ENCODE measurements at places on chromosomes 5 and 9.

DNA sequence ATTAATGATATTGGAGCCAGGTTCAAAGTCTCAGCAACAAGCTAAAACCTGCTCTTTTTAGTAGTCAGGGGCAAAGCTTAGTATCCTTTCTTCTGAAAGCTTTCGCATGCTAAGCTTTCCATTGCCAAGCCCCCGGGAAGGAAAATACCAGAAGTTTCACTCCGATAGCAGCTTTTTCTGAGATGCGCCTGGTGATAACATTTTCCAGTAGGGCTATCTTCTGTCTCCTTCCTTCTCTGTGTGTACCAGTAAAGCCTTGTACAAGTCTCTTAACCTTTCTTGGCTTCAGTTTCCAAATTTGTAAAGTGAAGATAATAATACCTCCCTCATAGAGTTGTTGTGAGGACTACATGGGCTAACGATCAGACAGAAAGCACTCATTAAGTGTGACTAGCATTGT lies 36.7 kb downstream of the DOCK8 start:
- no peak for DNase-seq

DNA sequence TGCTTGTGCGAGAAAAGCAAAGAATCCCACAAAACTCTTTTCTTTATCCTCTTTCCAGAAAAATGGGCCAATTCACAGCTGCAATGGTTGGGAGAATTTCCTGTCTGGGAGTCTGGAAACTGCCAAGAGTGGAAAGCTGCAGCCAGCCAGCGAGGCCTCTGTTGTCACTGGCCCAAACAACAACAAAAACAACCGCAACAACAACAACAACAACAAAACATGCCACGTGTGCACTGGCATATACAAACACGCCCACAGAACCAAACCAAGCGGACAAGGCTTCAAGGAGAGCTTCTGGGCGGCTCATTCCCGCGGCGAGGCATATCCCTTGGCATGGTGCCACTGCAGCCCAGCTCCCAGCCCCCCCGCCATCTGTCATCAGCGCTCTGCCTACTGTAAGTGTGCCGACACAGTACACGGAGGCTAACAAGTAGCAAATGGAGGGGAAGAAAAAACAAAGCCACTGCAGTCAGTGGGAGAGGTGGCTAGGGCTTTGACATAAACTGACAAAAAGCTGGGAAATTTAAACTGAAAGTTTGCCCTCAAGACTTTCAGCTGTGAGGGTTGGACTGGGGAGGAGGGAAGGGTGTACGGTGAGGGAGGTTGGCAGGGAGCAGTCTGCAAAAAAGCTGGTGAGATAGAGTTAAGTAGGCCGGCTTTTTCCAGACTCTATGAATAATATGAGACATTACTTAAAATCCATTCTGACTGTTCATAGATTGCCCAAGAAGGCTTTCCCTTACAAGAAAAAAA lies 165.0 kb upstream of the ZNF462 start:
- DNase-seq, result no peak

- DNase-seq, result no peak
Observed at GRCh38 chr5:14101922-14102321, 41.2 kb upstream of the TRIO start.

GRCh38 chr5:10607666-10608073 lies 43.8 kb downstream of the ANKRD33B start:
- DNase-seq, result no peak

DNA sequence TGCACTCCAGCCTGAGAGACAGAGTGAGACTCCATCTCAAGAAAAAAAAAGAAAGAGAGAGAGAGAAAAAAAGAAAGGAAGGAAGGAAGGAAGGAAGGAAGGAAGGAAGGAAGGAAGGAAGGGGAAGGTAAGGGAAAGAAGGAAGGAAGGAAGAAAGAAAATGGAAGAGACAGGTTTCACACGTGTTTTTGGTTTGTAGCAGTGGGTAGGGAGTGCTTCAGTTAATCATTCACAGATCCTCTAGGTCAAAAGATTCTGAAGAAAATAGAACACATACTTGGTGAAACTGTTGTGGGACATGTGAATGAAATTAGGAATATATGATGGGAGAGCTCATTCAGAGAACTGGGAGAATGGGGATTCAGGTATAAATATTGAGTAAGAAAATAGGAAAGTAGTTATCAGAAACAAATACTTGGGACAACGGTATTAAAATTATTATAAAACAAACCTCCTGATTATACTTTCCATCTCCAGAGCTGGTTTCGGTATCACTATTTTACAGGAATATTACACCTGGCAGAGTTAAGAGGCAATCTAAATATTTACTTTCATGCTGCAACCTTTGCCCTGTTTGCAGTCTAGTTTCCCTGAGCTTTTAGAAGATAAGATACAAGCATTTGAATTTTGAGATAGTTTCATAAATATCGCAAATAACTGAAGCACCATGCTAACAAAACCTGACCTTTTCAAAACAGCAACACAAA lies 37.2 kb downstream of the MARVELD2 start:
- DNase-seq, result no peak

DNA sequence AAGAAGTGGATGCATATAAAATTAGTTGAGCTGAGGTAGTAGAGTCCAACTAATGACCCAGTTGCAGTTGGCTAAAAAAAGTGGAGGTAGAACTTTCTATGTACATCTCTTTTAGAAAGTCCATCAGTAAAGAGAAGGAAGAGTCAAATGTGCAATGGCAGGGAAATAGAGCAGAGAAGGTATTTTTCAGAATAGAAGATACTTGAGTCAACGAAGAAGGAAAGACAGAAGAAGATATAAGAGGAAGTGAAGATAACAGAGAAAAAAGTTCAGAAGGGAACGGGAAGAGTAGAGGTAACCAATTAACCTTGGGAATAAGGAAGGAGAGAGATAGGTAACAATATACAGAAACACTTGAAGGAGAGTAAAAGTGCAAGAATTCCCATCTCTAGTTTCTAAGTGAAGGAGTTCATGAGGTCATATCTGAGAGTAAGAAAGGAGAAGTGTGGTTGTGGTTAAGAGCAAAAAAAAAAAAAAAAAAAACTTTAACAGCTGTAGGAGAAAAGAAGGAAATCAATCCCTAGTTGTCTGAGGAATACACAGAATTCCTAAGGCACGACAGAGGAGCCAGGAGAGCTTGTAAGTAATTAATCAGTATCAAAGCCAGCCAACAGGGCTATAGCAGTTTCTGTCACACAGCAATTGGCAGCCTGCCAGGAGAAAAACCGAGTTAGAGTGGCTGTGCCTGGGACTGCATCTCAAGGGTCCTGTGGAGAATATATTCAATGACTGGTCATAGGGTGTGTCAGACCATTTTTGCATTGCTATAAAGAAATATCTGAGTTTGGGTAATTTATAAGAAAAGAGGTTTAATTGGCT lies 61.0 kb downstream of the ARL15 start:
- peak; percentile 51 for DNase-seq

DNA sequence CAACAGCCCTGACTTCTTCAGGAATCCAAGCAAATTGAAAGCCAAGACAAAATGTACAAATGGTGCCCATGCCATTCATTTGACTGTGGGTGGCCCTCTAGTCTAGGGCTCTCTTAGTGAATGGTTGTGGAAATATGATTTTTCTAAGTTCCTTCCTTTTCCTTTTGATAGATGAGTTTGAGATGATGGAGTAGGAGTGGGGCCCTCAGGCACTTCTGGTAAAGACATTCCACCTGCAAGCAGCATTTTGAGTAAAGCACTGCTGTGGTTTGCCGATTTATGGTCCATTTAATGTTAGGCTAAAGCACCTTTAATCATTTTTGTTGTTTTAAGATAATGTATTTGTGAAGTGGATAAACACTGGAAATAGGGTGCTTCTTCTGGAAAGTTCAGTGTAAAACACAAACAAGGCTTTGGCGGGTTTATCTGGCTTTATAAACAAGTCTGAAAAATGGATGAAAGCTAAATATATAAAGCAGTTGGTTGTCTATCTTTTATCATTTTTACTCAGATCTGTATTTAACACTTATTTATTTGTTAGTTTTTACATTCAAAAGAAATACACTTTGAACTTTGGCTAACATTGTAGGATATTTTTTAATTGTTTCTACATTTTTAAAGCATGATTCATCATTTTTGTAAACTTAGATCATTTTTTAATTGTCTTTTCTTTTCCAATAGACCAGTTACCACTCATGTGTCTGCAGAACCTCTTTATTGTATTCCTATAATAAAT lies 213.5 kb downstream of the PJA2 start:
- DNase-seq, result no peak

GRCh38 chr9:136584401-136584932 lies 38.6 kb upstream of the NOTCH1 start:
- DNase-seq, result no peak

GRCh38 chr9:135265931-135266330 lies 178.5 kb downstream of the OLFM1 start:
- no peak for DNase-seq

GRCh38 chr9:122406070-122406890 lies 35.5 kb downstream of the PTGS1 start:
- DNase-seq, result no peak

GRCh38 chr9:38280251-38280800 lies 112.2 kb upstream of the ALDH1B1 start:
- DNase-seq, result no peak

- DNase-seq, result no peak
Observed at GRCh38 chr5:37086466-37087173, 162.6 kb downstream of the CPLANE1 start.

DNA sequence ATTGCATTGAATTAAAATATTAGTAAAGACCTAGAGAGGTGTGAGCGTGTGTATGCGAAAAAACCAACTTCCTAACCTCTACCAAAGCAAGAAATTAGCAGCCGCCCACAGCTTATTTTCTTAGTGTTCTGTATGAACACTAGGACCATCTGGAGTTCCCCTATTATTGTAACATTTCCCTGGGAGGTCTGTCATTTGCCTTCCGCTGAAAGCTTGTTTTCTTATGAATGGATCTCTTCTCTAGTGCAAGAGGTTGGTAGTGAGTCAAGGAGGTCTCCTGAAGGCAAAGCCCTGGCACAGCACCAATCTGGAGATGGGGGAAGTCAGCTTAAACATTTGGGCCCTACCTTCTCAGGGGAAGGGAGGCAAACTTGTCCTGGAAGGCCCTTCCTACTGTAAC lies 10.8 kb downstream of the TNFSF8 start:
- no peak for DNase-seq

DNA sequence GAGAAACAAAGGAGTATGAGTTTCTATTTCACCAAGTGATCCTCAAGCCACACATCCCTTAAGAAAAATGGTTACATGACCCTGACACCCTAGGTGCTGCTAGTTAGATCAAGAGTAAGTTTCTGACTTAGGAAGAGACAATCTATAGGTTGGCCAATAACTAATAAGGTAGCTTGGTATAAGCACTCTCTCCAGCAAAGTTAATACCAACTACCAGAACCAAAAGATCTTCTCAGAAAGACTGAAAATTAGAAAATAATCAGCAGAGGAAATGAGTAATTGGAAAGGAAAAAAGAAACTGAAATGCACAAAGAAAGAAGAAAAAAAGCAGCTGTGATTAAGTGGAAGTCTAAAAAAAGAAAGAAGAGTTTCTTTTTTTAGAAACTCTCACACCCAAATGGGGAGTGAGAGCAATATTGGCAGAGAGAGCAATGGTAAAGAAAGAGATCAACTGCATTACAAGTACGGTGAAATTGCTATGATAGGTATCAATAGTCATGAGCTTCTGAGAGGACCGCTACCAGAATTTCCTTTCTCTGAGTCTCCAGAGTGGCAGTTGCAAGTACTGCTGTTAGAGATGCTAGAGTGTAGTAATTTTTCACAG lies 195.5 kb downstream of the TMEM167A start:
- no peak for DNase-seq

- no peak for DNase-seq
Observed at GRCh38 chr5:62208218-62208852, 97.7 kb upstream of the KIF2A start.
